Stimulated activated CD4-positive, alpha-beta T cell treated with anti-CD3 and anti-CD28 coated beads, Interleukin-4, amount 100 ng/mL, for 4 hours (primary cell): ENCODE measurements at places on chromosomes 7 and 10.
A peak's percentile ranks its signal among the peaks of the same experiment; 100 is the strongest.

DNA sequence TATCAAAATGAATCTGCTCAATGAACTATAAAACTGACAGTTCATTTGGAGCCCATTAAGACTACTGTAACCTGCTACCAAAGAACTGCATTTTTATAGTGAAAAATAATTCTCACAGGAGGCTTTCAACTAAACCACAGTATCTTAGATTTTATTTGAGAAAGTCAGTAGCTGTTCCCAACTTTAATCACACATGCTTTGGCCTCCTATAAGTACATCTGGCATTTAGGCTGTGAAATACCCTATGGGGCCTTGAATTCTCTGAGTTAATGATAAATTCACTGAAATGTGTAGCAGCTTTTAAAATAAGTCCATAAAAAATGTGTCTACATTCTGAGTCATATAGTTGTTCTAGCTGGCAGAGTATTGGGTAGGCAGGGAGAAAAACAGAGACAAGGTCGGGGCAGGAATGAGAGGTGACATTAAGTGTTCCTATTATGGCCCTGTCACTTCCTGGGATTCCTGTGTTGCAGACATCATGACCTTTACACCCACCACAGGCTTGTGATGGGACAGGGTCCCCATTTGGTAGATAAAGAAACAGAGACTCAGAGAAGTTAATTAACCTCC lies 588.8 kb downstream of the REEP3 start:
- DNase-seq, result no peak

- no peak for DNase-seq
Measured at GRCh38 chr10:23918839-23919238, 290.1 kb upstream of the KIAA1217 start.

DNA sequence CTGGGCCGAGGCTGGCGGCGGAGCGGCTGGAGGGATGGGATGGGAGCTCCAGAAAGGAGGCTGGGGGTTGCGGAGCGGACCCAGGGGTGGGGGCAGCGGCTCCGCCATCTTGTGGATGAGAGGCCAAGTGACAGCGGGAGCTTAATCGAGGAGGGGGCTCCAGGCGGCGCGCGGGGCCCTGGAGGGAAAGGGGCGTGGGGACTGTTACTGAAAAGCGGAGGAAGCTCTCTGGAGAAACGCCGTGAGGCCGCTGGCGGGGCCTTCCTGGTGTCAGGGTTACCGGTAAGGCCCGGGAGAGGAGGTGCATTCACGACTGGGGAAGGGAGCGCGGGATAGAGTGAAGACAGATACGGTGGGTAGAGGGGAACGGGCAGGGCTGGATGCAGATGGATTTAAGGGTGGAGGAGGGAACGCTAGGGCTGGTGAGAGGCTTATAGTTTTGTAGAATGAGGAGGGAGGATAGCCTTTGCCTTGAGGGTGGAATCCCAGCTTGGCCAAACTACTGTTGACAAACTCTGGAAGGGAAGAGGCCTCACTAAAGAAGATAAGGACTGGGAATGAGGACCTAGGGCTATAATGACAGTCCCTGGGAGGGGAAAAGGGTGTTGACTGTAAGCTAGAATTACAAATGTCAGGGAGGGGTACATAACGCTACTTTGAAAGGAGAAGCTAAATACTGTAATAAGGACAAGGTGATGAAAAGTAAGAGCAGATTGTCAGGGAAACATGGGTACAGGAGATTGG lies 535 bp downstream of the BTRC start:
- DNase-seq, result peak; percentile 41

DNA sequence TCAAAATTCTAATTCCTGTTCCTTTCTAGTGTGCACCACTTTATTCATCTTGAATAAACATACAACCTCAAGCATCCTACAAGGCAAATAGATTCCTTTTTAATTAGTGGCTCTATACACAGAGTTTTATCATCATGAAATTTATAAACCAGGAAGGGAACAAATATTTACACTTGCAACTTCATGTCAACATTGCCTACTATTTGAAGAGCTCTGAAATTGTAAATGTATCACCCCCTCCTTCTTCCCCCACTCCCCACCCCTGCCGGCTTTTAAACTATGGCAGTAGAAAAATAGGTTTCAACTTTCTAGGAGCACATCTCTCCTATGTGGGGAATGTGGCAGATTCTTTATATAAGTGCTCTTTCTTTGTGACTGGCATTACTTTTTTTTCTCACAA lies 49.6 kb downstream of the KAT6B start:
- DNase-seq, result no peak

- no peak for DNase-seq
Measured at GRCh38 chr7:36025190-36025589, 127.9 kb upstream of the EEPD1 start.

- DNase-seq, result no peak
Measured at GRCh38 chr7:18445916-18446520, 49.5 kb upstream of the HDAC9 start.

DNA sequence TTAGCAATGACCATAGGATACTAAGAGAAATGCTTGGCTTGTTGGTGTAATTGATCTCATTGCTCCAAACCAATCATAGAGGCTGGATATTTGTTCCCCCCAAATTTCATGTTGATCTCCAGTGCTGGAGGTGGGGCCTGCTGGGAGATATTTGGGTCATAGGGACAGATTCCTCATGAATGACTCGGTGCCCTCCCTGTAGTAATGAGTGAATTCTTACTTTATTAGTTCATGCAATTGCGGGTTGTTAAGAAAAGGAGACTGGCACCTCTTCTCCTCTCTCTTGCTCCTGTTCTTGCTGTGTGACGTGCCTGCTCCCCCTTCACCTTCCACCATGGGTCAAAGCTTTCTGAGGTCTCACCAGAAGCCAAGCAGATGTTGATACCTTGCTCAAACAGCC lies 630.1 kb downstream of the CALN1 start:
- no peak for DNase-seq

GRCh38 chr10:59779756-59780533 lies 26.7 kb upstream of the MRLN start:
- no peak for DNase-seq

GRCh38 chr10:10259013-10259412 lies 758.7 kb upstream of the CELF2 start:
- no peak for DNase-seq
